ENCODE measurements at places on chromosomes 16 and 17.

- peak; percentile 89 for DNase-seq
Observed at GRCh38 chr16:27242868-27243590, 25.5 kb downstream of the NSMCE1 start.

DNA sequence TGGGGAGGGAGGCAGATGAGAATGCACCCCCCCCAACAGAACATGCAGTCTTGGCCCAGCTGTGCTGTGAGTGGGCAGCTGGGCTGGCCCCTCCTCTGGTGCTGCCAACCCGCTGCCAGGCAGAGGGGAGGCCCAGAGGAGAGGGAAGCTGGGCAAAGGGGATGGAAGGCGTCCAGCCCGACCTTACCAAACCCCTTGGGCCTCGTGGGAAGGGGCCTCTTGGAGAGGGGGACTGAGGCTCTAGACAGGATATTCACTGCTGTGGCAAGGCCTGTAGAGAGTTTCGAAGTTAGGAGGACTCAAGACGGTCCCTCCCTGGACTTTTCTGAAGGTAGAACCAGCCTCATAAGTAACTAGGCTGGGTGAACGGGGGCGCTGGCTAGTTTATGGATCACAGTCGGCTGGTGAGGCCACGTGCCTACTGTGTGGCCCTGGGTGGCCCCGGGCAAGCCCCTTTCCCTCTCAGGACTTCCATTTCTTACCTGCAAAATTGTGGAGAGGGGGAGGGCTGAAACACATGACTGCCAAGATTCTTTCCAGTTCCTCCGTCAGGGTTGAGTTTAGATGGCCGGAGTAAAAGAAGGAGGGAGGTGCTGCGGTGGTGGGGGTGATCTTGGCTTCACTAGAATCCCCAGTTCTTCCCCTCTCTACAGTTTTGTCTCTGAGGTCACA, 857 bp upstream of the STAT5A start:
- no peak for DNase-seq

DNA sequence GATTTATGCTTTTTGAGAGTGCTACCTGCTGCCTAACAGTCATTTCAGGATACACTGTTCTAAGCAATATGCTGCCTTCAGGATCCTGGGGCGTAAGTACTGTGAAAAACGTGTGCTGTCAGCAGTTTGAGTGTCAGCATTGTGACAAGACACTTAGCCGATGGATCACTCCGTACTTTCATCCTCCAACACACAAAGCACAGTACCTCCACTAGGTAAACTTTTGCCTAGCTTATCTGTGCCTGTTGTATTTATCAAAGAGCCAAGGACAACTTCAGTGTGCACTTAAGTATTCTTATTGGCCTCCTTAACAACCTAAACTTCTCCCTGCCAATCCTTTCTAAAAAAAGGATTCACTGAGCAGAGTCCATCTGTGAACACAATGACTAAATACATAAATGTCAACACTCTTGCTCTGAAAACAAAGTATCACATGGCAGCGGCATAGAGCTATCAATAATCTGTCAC, 33.8 kb upstream of the PHLPP2 start:
- no peak for DNase-seq

- DNase-seq: no peak
Observed at GRCh38 chr17:18996458-18996857, 8.1 kb downstream of the FAM83G start.

- peak; percentile 76 for DNase-seq
Observed at GRCh38 chr17:74177018-74177450, 26.4 kb upstream of the RPL38 start.

DNA sequence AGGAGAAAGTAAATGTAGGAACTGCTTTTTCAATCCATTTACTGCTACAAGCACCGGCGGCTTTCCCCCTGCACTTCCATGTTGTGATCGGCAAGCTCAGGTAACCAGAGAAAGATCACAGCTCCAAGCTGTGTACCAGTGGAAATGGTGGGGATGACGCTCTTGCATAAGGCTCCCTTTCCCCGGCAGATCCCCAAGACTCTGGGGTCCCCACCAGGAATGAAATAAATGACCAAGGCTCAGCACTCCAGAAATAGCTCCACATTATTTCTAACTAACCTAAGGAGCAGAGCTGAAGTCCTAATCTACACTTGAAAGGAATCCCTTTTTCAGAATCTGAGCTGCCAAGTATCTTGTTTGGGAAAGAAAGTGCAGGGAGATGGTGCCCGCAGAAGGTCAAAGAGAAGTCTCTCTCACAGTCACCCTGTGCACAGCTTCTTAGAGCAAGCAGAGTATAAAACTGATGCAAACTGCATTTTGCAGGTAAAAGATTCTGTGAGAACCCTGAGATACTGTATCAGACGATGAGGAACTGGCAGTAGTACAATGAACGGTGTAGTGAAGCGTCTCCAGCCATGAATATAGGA, 11.1 kb downstream of the GRB2 start:
- no peak for DNase-seq

DNA sequence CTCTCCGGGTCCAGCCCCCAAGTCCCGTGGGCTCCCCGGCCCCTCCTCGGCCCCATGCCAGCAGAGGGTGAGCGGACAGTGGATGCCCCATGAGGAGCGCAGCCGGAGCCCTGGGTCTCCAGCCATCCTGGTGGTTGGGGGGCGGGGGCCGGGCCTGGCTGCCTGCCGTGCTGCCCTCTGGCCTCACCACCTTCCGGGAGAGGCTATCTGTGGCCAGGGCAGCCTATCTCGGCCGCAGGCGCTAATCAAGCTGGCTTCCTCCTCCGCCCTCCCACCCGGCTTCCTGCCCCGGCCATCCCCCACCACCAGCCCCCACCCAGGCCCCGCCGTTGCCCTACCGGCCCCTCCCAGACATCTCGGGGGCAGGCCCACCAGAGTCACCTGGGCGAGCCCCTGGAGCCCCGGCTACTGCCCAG, 46.8 kb downstream of the ZFPM1 start:
- DNase-seq: no peak

DNA sequence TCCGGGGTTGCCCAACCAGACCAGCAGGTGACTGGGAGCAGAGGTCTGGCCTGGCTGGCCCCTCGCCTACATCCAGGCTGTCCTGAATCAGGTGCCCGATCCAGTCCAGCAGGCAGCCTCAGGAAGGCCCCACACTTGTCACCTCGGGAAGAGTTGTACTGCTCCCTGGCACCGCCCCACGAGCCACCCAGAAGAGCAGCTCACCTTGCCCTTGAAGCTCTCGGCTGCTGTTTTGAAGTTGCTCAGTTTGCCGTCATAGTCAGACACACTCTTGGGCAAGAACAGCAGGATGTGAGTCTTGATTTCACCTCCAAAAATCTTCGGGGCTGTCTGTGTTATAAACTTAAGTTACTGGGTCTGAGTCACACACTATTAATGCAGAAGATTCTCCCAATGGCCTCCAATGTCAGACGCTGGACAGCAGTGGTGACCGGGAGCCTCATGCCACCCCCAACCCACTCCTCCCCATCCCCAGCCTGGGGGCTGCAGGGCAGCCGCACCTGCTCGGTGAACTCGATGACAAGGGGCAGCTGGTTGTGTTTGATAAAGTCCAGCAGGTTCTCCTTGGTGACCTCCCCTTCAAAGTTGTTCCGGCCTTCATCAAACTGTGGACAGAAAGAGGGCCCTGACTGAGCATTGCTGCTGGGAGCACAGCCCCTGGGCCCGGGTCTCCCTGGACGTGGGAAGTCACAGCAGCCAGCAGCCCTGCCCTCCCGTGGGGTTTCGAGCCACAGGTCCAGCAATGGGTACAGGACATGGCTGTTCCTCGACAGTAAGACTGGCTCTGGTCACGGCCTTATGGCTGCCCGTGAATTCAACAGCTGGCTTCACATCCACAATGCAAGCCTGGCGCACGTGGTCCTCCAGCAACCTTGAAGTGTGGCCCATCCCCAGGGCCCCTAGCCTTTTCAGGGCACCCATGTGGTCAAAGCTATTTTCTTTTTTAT, 12.2 kb upstream of the PPP1R27 start:
- DNase-seq: no peak

- DNase-seq: no peak
Observed at GRCh38 chr16:61897657-61898056, 138.6 kb downstream of the CDH8 start.

DNA sequence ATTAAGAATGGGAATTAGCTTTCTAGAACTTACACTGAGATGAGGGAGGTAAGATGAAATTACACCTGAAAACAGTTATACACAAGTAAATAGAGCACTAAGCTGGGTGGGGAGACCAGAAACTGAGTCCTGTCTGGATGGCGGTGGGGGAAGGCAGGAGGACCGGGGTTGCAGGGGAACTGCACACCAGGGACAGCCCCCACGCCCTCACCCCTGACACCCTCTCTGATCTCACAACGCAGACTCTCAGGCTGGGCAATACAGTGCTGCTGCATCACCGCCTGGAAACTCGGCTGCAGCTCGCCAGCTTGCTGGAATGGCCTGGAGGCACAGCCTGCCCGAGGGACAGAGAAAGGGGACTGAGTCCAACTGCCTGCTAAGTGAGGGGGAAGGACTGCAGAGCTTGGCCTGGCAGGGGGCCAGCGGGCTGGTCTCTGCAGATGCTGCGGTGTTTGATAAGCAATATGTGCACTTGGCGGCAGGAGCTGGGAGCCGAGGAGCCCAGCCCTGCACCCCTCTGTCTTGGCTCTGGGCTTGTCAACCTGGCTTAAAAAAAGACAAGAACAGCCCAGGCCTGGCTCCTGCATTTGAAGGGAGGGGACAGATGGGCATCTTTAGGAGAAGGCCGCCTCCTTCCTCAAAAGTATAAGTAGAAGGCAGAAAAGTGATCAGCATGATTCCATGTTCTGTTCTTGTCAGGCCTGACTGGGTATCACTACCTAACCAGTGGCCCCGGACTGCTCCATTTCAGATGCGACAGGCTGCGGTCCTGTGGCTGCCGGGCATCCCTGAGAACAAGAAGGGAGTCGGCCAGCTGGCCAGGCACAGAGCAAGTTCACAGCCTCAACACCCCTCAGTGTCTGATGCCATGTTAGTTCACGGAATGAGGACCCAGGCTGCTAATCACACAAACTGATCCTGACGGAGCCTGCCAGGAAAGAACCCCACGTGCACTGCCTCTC, 30.2 kb downstream of the SPHK1 start:
- DNase-seq: no peak

DNA sequence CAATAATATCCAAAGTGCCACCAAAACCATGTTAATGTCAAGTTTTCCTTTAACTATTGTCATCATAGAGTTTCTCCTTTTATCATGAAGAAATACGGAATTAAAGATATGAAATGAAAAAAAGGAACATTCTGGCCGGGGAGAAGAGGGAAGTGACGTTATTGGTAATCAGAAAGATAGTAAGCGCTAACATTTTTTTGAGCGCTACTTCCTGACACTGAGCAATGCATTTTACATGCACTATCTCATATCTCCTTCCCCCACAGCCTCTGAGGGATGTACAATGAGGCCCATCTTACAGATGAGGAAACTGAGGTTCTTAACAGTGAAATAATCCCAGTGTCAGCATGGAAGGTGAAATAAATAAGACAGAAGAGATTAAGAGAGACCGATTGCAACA, 410.9 kb downstream of the SOX9 start:
- no peak for DNase-seq

DNA sequence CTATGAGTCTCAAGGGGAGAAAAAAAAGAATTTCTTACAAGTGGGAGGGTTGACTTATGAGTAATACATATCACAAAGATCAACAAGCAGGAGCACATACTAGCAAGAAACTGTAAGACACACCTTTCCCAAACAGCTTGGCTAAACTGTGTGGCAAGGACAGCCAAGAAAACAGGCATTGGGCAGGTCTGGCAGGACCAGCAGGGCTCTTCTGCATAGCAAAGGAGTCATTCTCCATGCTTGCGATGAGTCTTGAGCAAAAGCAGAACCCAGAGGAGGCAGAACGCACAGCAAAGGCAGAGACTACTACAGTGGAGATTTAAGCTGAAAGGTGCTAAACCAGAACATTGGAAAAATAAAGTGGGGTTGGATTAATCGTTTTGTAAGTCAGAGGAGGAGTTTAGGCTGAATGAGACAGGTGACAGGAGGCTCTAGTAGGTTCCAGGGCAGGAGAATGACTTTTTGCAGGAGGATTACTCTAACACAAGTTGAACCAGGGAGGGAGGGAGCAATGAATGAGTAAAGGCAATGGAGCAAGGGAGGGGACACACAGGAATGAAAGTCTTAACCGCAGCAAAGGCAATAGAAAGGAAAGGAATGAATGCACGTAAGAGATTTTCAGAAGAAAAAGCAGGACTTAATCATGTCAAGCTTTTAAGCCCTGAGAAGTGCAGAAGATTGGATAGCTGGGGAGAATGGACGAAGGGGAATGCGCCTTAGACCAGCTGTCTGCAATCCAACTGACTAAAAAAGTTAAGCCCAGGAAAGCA, 2.7 kb downstream of the N4BP1 start:
- no peak for DNase-seq

DNA sequence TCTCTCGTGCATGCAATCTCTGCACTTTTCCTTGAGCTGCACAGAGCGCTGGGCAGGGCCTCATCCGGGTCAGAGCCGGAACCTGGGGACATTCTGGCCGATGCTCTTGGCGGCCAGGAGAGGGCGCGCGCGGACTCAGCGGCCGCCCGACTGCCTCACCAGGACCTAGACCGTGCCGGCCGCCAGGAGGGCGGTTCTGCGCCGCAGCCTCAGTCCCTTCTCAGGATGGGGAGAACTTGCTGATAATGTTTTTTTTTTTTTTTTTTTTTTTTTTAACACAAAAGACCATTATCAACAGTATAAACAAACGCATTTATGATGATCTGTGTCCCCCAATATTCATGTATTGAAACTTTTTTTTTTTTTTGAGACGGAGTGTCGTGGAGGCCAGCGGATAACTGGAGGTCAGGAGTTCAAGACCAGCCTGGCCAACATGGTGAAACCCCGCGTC, 8.1 kb upstream of the FLYWCH2 start:
- DNase-seq: peak; percentile 80

DNA sequence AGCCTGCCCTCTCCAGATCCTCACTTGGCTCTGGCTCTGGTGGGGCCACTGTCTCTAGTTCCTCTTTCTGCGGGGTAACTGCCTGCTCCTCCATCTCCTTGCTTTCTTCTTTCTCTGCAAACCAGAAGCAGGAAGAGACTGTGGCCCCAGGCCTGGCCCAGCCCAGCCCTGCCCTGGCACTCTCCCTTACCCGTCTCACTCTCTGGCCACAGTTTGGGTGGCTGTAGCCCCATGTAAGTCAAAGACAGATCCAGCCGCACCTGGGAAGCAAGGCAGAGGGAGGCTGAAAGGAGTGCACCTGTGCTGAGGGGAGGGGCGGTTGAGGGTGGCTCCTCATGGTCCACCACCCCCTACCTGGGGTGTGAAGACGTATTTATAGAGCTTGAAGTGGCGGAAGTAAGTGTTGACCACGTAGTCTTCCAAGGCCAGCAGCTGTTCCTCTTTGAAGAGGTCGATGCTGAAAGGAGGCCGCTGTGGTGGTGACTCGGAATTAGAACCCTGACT, 2.8 kb downstream of the CFAP119 start:
- no peak for DNase-seq

DNA sequence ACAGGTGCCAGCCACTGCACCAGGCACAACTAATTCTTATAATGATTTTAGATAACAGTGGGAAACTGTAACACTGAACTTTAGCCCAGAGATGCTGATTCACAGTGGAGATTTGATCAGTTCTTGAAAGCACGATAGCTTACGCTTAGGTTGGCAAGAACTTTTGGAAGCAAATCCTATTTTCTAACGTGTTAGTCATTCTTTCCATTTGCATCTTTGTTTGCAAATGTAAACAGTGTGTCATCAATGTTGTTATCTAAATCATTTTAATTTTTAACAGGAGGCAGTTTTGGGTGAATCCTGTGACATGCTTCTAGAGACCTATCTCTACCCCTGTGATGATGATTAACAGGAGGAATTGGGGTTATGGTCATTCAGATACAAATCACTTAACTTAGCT, 35.7 kb upstream of the GNA13 start:
- DNase-seq: no peak

GRCh38 chr17:77375917-77376651, 235.3 kb downstream of the SEC14L1 start:
- DNase-seq: peak; percentile 51

All from HT1080 (cell line).